ENCODE measurements at places on chromosomes 6 and 20. TPM values are rescaled to one million over a fixed set of nuclear protein-coding genes. Genes with fewer than 3 reads are reported as not detected.

The C20orf96 gene
- 1.9 TPM for total RNA-seq

GRCh38 chr6:155955038-155955437, 499.4 kb upstream of the NOX3 start:
- DNase-seq, result no peak

DNA sequence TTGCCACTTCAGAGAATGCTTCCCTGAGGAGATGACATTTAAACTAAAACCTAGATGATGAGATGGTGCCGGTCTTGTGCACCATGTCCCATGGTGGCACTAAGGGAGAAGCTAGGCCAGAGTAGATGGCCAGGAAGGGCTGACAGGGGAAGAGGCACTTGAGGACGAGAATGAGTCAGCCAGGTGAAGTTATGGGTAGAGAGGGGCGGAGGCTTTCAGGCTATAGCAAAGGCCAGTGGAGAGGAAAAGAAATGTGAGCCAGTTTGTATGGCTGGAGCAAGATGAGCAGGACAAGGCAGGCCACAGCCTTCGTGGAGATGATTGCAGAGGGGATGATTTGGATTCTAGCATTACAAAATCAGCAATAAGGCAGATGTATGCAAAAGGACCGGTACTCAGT, 44.7 kb upstream of the ADGRF4 start:
- no peak for DNase-seq

- DNase-seq, result no peak
Measured at GRCh38 chr6:114354482-114354881, 11.7 kb upstream of the HS3ST5 start.

The MICB gene
- 17.5 TPM for total RNA-seq

The SNAP91 gene
- 0.10 TPM for total RNA-seq

- no peak for DNase-seq
Measured at GRCh38 chr6:157123234-157123633, 200.1 kb downstream of the TMEM242 start.

The CLPSL1 gene
- total RNA-seq, result not detected

The C20orf202 gene
- total RNA-seq, result not detected

GRCh38 chr6:114334237-114334636, 8.6 kb downstream of the HS3ST5 start:
- DNase-seq, result no peak

The POPDC3 gene
- 2.1 TPM for total RNA-seq
